ENCODE measurements at places on chromosomes 1 and 21. TPM values are rescaled to one million over a fixed set of nuclear protein-coding genes. Genes with fewer than 3 reads are reported as not detected.

PAPPA2 gene
- not detected for total RNA-seq

SH3D21 gene
- 2.6 TPM for total RNA-seq

NTRK1 gene
- total RNA-seq = 16.7 TPM

- no peak for DNase-seq
These were observed 77.2 kb downstream of the DDAH1 start for GRCh38 chr1:85387781-85388180.

DNA sequence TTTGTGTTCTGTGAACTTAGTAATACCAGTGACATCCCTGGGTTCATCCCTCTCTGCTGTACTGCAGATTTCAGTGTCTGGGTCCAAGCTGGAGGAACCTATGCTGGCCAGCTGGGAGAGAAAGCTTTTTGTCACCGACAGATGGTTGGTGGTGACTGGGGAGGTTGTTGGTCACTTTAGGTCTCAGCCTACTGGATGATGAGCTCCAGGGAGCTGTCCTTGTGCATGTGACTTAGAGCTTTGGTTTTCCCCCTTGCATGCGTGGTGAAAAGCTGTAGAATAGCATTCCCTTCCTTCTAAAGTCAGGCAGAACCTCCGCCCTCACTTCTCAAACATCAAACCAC lies 22.9 kb upstream of the IKBKE start:
- DNase-seq = no peak

GRCh38 chr1:167854184-167854583 lies 59.8 kb downstream of the ADCY10 start:
- no peak for DNase-seq

GRCh38 chr1:30274173-30274970 lies 449.0 kb downstream of the MATN1 start:
- no peak for DNase-seq

DNA sequence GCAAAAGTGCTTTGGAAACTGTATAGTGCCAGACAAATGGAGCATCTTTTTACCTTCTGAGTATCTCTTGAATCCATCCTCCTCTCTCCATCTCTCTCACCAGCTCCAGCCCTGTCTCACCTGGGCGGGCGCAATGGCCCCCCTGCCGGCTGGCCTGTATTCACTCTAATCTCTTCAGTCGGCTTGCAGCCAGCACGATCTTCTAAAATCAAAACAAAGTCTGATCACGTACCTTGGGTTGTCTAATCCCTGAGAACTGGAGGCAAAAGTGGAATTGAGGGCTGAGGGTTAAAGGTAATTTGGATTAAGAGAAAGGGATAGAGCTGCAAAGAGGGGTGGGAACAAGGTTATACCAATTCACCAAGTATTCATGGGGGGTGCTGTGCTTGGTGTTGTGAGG lies 46.0 kb upstream of the LRRN2 start:
- no peak for DNase-seq

DNA sequence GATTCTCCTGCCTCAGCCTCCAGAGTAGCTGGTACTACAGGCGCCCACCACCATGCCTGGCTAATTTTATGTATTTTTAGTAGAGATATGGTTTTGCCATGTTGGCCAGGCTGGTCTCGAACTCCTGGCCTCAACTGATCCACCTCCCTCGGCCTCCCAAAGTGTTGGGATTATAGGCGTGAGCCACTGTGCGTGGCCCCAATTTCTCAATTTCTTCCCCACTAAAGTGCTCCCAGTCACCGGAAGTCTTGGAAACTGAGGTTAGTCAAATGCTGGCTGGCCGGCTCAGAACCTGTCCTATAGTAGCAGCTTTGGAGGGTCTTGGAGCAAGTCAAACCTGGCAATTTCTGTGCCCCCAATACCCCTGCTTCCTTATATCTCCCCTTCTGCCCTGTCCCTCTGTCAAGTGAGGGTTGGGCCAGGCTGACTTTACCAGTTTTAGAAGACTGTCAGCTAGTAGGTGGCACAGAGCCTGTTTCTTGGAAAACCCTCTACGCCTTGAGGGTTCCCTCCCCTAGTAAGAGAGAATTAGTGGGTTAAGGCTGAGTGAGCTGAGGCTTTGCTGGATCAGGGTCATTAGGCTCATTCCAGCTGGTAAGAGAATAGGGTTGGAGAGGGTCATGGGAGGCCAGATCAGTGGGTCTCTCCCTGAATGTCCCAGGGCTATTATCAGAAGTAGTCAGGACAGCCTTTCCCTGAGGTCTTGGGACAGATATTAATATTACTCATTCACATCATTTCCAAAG lies 8.3 kb upstream of the EPB41 start:
- no peak for DNase-seq

DNA sequence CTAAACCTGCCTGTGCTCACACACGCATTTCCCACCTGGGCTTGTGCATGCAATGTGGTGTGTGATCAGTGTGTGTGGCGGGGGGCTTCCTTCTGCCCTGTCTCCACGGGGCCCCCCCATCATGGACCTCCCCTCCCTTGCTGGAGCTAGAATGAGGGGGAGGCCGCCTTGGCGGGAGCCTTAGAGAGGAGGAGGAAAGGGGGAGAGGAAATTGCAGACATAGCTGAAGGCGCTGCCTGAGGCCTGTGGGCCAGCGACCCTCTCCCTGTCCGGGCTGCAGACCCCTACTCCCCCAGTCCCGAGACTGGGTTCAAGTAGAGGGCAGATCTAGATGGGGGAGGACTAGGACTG lies 883 bp upstream of the EVA1B start:
- DNase-seq = no peak

GRCh38 chr1:56448529-56449300 lies 130.6 kb downstream of the PLPP3 start:
- no peak for DNase-seq

All from natural killer cell (primary cell).